ENCODE measurements at places on chromosomes 6 and 20. TPM values are rescaled to one million over a fixed set of nuclear protein-coding genes. Genes with fewer than 3 reads are reported as not detected.
A peak's percentile ranks its signal among the peaks of the same experiment; 100 is the strongest.

GRCh38 chr6:79985128-79985527 lies 19.3 kb upstream of the TTK start:
- DNase-seq = no peak

DNA sequence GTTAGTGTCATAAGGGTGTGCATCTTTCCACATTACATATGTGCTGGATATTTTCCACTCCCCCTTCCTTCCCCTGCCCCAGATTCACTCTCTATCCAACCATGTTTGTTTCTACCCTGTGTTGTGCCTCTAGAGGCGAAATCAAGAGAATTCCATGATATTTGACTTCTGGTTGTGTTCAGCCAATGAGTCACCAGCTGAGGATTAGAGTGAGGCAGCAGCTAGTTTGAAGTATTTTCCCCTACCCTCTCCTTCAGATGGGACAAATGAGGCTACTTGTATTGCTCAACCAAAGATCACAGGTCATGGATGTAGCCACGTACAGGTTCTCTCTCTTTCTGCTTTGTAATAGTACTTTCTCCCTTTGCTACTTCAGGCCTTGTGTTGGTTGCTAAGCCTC lies 24.5 kb upstream of the OR2J2 start:
- no peak for DNase-seq

GRCh38 chr6:78598966-78599365 lies 268.4 kb upstream of the IRAK1BP1 start:
- DNase-seq = no peak

TGM3 gene
- not detected for total RNA-seq

PRSS35 gene
- total RNA-seq = not detected

GRCh38 chr20:11296221-11296620 lies 621.5 kb upstream of the BTBD3 start:
- DNase-seq = no peak

- peak; percentile 58 for DNase-seq
Observed at GRCh38 chr6:126307849-126308248, 32.1 kb upstream of the CENPW start.
